ENCODE measurements at places on chromosomes 4 and X.

GRCh38 chr4:67635331-67635730 lies 65.6 kb downstream of the UBA6 start:
- no peak for DNase-seq

DNA sequence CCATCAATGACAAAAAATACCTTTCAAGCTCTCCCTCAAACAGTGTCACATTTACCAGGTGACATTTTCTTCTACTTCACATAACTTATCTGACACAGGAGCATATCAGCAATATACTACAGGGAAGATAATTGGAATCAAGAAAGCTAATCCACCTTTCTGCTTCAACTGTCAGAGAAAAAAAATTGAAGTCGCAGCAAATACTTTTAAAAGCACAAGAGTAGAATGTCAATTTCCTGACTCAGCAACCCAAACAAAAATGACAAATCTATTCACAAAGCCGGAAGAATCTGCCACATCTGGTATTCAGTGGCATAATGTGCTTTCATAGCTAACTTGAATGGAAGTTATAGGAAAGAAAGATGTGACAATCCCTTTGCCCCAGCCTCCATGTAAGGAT lies 36.7 kb downstream of the AGA start:
- DNase-seq, result no peak

DNA sequence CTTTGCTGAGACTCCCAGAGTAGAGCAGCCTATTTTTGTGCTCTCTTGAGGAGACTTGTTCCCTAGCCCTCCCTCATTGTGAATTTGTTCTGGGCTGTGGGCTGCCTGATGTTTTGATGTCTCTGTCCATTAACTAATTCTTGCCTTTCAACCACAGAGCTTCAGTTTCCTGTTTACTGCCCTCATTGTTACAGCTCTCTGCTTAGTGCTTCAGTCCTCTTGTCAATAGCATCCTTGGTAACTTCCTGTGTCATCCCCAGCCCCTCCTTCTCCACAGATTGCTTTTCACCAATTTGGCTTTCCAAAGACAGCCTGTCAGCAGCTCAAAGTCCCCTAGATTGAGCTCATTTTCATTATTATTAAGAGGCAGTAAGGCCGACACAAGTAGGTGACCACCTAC lies 69.9 kb downstream of the COX7B2 start:
- no peak for DNase-seq

GRCh38 chr4:7279902-7280301 lies 87.6 kb downstream of the SORCS2 start:
- no peak for DNase-seq

- no peak for DNase-seq
Measured at GRCh38 chrX:114582264-114582632, 1.6 kb upstream of the HTR2C start.

GRCh38 chrX:46904626-46905025 lies 7.6 kb upstream of the JADE3 start:
- no peak for DNase-seq

- DNase-seq, result peak; percentile 18
Measured at GRCh38 chrX:68929332-68930150, 100.7 kb downstream of the EFNB1 start.

DNA sequence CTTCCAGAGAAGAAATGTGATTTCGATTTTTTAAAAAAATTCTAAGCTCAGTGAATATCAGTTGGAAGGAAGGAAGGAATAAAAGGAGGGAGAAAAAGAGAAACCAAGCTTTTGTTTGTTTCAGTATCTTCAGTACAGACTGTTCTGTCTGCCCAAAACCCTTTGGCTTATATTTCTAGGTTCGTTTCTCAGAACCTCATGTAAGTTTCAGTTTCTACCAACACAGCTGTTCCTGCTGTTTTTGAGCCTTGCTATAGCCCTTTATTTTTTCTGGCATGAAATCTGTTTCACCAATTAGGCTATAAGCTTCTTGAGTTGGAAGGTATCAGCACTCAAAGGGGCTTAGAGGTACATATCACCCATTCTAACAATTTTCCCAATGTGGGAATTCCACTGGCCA lies 157.9 kb downstream of the GBA3 start:
- no peak for DNase-seq

DNA sequence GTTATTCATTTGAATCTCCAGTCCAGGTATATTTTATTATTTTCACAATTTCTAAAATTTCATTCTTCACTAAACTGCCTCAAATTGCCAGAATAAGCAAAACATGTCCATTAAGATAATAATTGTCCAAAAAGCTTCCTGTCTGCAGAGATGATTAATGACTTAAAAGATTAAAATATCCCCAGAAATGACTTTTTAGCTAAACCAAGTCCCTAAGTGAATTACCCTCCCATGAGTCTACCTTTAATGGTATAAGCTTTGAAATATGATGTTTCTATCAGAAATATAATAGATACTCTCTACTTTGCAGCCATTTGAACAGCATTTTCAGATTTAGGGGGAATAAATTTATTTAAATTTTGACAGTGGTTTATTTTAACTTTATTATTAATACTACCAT lies 289.2 kb upstream of the EMCN start:
- no peak for DNase-seq

DNA sequence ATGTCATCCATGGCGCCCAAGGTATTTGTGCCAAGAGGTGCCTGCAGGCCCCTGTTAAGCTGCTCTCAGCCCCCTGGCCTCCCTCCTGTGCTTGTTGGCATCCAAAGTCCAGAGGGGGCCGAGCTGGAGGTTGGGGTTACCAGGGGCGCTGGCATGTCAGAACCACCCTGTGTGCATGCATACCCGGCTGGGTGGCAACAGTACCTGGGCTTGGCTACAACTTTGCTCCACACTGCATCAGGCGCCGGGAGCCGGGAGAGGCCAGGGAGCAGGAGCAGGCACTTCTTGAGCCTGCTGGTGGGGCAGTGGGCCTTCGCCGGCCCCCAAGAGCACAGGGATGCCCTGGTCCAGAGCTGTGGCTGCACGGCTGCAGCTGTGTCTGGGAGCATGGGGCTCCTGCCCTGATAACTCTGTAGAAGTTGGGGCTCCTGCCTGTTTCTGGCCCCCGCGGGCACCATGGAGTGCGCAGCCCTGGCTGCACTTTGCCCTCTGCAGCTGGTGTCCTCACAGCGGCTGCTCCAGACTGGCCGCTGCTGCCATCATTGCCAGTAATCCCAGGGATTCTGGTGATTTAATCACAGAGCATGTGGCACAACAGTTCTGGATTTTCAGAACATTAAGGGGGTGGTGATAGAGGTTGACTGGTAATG lies 130.3 kb downstream of the ARHGAP10 start:
- no peak for DNase-seq

DNA sequence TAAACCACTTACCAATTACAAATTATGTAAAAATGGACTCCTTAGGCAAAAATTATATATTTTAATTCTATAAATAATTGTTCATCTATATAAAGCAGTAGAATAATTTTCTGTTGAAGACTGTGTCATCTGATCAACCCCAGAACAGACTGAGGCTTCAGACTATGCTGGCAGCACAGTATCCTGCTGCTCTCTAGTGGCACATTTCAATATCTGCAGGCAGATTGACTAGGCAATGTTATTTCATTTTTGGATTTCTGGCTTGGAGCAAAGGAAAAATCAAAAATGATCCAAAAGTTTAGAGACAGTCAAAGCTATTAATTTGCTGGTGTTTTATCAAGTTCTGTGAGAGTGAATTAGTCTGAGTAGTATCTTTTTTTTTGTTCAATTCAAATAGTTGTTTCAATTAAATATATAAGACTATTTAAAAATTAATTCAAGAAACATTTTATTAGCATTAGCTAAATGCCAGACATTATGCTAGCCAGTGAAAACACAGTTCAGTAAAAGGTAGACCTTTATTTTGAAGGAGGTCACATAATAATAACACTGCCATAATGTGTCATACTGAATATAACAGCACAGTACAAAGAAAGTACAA lies 21.3 kb upstream of the SULT1E1 start:
- DNase-seq, result peak; percentile 22

- no peak for DNase-seq
Measured at GRCh38 chr4:68076194-68076593, 53.5 kb downstream of the TMPRSS11F start.

DNA sequence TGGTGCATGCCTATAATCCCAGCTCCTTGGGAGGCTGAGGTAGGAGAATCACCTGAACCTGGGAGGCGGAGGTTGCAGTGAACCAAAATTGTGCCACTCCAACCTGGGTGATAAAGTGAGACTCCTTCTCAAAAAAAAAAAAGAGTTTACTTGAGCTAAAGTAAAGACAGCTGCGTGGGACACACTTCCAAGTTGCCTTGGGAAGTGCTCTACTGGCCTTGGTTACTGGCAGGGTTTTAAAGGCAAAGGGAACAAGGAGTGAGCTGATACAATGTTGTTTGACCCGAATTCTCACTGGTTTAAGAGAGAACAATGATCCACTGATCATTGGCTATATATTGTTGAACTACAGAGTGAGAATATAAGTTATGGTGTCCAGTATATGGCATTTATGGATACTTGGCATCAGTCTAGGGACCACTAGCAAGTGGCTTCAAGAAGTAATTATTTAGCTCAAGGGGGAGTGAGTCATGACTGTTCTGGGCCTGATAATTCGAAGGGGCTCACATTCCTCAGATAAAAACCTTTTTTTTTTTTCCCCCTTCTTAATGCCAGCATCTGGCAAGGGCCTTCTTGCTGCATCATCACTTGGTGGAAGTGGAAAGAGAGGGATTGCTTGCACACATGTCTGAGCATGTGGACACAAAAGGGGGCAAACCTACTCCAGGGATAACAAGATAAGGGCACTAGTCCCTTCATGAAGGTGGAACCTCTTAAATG lies 32.3 kb downstream of the GRK4 start:
- DNase-seq, result no peak

- no peak for DNase-seq
Measured at GRCh38 chrX:15217161-15217560, 52.7 kb downstream of the ASB9 start.

DNA sequence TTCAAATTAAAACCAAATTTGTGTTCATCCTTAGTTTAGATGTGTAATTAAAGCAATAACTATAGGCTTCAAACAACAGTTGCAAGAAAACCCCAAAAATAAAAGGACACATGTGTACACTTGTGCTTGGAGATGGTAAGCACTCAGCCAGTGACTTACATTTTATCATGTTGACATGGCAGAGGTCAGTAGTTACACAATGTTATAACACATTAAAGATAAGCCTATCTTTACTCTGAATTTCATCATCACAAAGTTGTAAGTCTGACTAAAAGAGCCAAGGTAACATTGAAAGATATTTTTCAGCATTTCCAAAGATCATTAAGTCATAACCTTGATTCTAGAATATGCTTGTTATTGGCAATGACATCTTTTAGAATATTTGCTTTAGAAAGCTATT lies 98.5 kb upstream of the PNPLA4 start:
- no peak for DNase-seq

- no peak for DNase-seq
Measured at GRCh38 chr4:95985791-95986550, 146.1 kb downstream of the PDHA2 start.

- no peak for DNase-seq
Measured at GRCh38 chr4:174009686-174010451, 273.6 kb downstream of the FBXO8 start.

DNA sequence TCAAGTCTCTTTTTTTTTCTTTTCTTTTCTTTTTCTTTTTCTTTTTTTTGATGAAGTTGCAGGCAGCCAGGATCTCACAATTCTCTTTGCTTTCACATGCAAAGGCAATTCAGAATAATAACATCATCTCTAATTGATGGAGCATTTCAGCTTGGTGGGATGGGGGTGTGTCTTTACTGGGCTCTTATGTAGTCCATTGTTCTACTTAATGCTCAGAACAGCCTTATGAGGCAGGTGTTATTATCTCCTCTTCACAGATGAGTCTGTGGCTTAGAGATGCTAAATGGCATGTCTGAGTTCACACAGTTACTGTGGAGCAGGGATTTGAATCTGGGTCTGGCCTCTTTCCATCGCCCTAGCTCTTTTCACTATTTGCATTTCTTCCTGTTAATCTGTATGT lies 70.2 kb downstream of the TRPC5 start:
- DNase-seq, result no peak

GRCh38 chr4:118765399-118765798 lies 70.5 kb downstream of the SEC24D start:
- DNase-seq, result peak; percentile 54

DNA sequence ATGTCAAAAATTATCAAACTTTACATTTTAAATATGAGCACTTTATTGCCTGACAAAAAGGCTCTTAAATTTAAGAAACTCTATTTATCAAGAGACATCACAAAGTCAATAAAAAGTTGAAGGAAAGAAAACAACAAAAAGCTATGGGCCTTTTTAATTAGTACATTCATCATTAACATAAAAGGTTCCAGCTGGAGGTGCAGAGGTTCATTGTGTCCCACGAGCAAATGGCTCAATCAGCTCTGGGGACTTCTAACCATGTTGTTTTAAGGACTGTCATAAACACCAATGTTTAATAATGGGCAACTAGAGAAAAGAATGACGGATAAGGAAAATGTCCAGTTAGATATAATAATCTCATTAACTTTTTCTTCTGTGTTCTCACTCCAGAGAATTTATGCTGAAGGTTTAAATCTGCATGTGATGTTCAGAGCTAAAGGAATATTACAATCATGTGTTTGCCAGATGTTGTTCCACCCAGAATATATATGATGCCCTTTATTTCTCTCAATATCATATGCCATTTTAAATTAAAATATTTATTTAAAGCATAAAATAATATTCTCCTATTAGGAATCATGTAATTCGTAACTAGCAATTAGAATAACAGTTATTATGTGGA lies 840.3 kb upstream of the ADGRL3 start:
- no peak for DNase-seq

- DNase-seq, result no peak
Measured at GRCh38 chr4:145819101-145819852, 119.3 kb downstream of the ZNF827 start.

DNA sequence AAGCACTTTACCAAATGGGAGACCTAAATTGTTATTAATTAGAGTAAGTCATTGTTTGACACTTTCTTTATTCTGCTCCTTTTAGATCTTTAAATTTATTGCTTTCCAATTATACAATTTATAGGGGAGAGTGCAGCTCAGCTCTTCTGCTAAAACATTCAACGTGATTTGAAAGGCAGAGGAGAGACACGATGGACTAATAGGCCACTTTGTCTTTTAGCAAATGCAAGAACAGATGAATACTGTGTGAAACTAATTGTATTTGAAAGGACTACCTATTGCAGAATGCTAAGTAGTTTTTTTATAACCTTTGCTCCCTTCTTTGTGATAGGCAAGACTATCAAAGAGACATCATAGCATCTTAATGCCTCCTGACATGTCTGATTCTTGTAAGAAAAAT lies 320.4 kb upstream of the KLF3 start:
- no peak for DNase-seq

DNA sequence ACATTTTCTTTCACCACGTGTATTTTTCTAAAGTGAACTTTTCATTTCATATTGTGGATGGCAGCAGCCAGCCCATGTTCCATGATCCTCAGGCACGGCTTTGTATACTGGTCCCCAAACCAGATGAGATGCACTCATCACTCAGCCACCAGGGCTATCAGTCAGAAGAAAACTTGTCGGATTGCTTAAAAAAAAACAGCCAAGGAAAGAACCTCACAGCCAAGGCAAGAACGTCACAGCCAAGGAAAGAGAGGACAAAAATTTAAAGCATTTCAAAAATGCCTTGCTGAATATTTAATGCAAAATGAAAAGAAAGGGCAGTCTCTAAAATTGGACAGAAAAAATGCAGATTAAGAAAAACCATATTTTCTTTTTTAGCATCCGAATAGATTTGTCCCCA lies 333.3 kb downstream of the PDGFC start:
- no peak for DNase-seq

Data from HCT116 (cell line).